DMS 273 treated with DMSO at 0.1 percent for 48 hours (cell line): ENCODE measurements at places on chromosomes 11 and 22.

- DNase-seq, result no peak
These were observed 21.3 kb downstream of the NADSYN1 start for GRCh38 chr11:71474141-71474770.

GRCh38 chr22:40181323-40181722 is 3.6 kb downstream of the TNRC6B start:
- DNase-seq, result no peak

DNA sequence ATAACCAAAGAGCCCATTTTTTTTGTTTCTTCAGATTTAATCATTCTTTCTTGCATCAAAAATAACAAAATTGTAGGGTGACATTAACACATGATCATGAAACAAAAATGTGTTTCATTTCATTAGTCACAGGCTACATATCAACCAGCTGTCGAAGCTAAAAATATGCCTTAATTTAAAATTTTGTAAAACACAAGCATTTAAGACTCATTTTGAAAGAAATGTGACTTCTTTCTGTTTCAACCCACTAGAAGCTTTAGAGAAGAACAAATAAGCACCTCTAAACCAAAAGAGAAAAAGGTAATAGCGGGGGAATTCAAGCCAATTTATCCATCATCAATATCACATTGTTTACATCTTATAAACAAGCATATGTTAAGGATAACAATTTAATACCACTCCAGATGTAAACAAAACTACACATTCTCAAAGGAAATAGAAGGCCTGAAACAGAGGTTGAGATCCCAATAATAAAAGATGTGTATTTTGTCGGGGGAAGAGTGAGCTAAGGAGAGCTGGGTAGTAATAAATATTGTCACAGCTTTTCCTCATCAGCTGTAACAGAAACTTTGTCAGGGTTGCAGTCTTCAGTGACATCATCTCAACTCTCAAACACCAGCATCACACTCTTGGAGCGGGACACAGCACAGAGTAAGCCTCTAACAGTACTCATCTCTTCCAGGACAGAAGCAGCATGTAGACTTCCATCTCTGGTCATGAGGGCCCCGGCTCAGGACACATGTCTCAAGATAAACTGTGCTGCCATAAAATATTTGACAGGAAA is 42.0 kb downstream of the ALG9 start:
- DNase-seq, result no peak

- DNase-seq, result no peak
These were observed 97.2 kb downstream of the GRIK4 start for GRCh38 chr11:120608760-120609211.

DNA sequence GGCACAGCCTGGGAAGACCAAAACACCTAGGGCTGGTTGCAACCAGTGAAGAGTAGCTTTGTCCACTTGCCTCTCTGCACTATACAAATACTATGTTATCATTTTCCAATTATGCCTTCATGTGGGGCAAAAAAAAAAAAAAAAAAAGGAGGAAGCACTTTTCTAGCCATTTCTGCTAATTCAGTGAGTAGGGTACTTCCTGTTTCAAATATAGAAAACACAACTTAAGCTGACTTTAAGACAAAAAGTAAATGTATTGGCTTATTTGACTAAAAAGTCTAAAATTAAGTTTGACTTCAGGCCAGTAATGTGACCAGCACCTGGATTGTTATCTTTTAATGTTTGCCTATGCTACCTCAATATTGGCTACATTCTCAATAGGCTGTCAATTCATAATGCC is 15.3 kb downstream of the CCDC73 start:
- DNase-seq, result no peak
